ENCODE measurements at places on chromosomes 7 and 10. TPM values are rescaled to one million over a fixed set of nuclear protein-coding genes. Genes with fewer than 3 reads are reported as not detected.

IL6 gene
- polyA plus RNA-seq, result 3.5 TPM

- H3K27me3 ChIP-seq, result no peaks in the 10 kb centered on the region
- H3K27ac ChIP-seq, result no peak overlapping the region
- no peak for DNase-seq
- H3K4me1 ChIP-seq, result no peaks in the 10 kb centered on the region
- H3K4me3 ChIP-seq, result no peak overlapping the region
Observed at GRCh38 chr10:111117528-111118277, 40.9 kb downstream of the ADRA2A start.

ZNF248 gene
- 4.9 TPM for polyA plus RNA-seq

GRCh38 chr7:47311891-47312290, 270.0 kb downstream of the TNS3 start:
- no peaks in the 10 kb centered on the region for H3K4me1 ChIP-seq
- peaks cover 34% of the 10 kb centered on the region for H3K36me3 ChIP-seq
- H3K27ac ChIP-seq, result no peak overlapping the region
- no peaks in the 10 kb centered on the region for H3K27me3 ChIP-seq
- DNase-seq, result no peak
- H3K4me3 ChIP-seq, result no peak overlapping the region

All from spleen (tissue), 13 donors.